ENCODE measurements at places on chromosomes 13 and 19.

GRCh38 chr13:79749984-79750551, 269.1 kb downstream of the NDFIP2 start:
- DNase-seq = peak; percentile 59

- DNase-seq = no peak
Measured at GRCh38 chr13:30984620-30985019, 52.2 kb downstream of the TEX26 start.

- no peak for DNase-seq
Measured at GRCh38 chr19:11323601-11324078, 15.8 kb downstream of the RAB3D start.

DNA sequence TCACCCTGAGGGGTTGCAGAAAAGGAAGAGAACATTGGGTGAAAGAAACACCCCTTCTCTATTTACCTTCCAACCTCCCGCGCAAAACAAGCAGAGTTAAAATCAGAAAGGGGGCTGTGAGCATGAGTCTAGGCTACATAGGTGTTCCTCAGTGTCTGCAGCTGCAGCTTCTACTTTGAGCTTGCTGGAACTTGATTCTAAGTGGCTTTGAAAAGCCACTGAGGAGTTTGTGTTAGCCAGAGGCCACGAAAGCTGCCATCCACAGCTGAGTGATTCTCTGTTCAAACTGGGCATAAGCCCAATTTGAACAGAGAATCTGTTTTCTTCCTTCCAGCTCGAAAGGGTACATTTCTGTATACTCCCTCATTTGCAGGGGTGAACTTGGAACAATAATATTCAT, 343.9 kb downstream of the PCDH9 start:
- no peak for DNase-seq
